ENCODE measurements at places on chromosomes 13 and 19.

DNA sequence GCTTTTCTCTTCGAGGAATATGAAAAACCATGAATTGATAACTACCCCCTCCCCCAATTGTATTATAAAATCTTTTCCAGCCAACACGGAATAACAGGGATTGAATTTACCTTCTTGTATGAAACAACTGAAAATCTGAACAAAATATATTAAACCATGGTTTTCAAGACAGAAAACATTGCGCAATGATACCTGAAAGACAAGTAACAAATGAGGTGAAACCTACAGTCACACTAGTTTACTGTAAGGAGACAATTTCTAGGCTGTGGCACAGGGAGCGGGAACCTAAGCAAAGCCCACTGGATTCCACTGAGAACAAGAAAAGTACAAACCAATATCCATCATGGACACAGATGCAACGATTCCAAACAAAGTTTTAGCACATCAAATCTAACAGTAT lies 53.4 kb downstream of the ZNF283 start:
- DNase-seq = no peak

DNA sequence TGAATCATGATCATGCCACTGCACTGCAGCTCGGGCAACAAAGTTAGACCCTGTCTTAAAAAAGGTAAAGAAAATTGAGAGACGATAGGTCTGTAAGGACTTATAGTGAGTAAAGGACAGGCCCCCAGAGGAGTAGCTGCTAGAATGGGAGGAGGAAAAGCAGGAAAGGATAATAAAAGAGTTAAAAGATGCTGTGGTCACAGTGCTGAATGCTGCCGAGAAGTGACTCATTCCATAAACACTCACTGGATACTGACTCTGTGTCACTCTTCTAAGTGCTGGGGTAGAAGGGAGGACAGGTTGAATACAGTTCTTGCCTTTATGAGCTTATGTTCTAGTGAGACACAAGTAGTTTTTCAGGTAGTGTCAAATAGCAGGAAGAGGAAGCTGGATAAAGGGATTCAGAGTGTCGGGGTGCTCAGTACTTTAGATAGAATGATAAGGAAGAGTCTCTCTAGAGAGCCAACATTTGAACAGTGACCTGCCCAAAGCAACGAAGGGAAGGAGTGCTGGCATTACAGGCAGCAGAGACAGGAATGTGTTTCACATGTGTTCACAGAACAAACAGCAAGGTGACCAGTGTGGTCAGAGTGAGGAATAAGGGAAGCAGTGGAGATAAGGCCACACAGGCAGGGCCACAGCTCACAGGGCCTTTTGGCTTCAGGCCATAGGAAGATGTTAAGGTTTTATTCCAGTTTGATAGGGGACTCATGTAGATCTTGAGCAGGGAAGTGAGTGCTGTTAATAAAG lies 1240.5 kb downstream of the UQCRFS1 start:
- no peak for DNase-seq

- no peak for DNase-seq
Observed at GRCh38 chr13:28425793-28426192, 69.1 kb downstream of the FLT1 start.

DNA sequence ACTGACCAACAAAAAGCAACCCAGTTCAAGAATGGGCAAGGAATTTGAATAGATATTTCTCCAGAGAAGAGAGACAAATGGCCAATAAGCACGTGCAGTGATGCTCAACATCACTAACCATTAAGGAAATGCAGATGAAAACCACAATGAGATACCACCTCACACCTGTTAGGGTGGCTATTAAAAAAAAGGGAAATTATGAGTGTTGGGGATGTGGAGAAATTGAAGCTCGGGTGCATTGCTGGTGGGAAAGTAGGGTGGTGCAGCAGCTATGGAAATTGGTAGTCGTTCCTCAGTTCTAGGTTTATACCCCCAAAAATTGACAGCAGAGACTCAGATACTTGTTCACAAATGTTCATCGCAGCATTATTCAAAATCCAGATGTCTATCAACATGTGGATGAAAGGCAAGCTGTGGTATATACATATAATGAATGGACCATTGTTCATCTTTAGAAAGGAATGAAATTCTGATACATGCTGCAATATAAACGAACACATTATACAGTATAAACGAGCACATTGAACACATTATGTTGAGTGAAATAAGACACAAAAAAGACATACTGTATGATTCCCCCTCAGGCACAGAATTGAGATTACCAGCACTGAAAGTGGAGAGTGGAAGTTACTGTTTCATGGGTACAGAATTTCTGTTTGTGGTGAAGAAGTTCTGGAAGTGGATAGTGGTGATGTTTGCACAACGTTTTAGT lies 927 bp downstream of the CHAMP1 start:
- DNase-seq = no peak

- peak; percentile 69 for DNase-seq
Observed at GRCh38 chr19:18915639-18916038, 3.5 kb downstream of the COPE start.

GRCh38 chr13:110683921-110684320 lies 22.0 kb downstream of the CARS2 start:
- DNase-seq = no peak

DNA sequence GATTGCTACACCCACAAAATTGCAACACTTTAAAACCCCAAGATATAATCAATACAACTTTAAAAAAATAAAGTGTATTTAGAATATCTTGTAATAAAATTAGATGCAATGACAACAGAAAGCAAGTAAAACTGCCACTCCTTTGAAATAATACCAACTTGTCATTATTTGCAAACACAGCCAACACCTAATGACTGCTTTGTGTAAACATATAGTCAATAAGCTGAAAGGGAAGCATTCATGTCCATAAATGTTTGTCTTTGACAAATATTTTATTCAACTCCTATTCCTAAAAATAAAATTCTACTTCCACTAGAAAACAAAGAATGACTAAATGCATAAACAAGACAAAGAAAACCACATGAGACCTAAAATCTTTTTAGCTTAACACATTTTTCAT lies 6.6 kb downstream of the SMAD9 start:
- no peak for DNase-seq

DNA sequence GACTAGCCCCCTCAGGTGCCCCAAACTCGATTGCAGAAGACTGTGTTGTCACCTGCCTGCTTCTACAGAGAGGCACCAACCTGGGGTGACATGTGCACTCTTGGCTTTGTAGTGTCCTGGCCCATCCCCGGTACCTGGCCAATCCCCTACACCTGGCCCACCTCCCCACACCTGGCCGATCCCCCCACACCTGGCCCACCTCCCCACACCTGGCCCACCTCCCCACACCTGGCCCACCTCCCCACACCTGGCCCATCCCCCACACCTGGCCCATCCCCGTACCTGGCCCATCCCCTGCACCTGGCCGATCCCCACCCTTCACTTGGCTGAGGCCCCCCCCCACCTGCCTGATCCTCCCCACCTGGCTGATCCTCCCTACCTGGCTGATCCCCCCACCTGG lies 25.4 kb downstream of the ATP11A start:
- DNase-seq = no peak

DNA sequence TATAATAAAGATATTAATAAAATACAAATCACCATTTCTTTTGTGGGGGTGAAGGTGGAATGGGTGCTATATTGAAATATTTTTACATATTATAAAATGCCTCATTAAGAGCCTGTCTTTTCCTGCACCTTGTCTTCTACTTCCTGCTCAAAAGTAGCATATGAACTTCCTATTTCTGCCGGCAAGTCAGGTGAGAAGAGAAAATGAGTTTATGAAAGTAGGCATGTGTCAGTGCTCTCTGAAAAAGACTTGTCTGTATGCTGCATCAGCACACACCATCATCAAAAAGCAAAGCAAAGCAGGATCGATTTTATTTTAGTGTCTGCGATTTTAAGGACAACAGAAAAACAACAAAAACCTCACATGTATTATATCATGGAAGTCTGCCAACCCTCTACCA lies 114.2 kb downstream of the RAP2A start:
- no peak for DNase-seq

- DNase-seq = no peak
Observed at GRCh38 chr13:94188201-94188854, 291.2 kb downstream of the DCT start.

- no peak for DNase-seq
Observed at GRCh38 chr19:16788479-16788878, 40.7 kb upstream of the SIN3B start.

DNA sequence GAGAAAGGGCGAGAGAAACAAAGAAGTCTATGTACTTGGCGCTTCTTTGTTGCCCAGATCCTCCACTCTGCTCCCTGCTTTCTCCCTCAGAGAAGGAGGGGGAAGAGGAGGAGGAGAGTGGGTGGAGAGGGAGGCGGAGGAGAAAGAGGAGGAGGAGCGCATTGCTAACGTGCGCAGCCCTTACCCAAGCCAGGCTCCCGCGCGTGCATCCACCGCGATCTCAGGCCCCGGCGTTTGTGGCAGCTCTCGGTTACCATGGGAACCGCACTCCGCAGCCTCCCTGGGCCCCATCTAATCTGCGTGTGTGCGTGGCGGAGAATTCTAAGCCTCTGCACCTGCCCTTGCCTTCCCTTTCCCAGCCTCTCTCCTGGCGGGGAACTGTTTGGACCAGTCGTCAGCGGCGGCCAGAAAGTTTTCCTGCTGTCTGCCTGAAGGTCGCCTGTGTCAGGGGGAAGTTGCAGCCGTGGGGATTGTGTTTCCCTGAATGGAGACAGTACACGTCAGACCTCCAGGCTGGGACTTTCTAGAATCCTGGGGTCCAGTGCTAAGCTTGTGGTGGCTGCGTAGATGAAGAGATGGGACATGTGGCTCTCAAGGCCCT lies at the start of gene ERICH6B:
ERICH6B (minus strand) TSS at position 239 of the 601 bp plus-strand sequence. CDS start 18,734 bp downstream, outside the sequence.
- peak; percentile 92 for DNase-seq

- DNase-seq = peak; percentile 45
Observed at GRCh38 chr19:44948763-44949374, 3.0 kb downstream of the APOC2 start.

DNA sequence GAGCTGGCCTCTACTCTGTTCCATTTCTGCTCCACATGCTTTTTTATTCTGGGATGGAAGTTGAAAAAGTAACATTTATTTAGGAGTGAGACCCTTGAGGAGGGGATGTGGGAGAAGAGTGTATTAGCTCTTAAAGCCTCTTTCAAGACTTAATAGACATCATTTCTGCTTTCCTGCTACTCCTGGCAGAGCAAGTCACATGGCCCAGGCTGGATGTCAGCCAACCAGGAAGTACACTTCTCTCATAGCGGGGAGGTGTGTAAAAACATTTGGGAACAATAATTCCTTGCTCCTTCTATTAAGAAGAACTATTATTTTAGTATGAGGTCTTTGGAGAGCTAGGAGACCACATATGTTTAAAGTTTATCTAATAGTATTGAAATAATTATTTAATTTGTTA lies 40.6 kb upstream of the FAM216B start:
- peak; percentile 17 for DNase-seq

- no peak for DNase-seq
Observed at GRCh38 chr19:3098141-3098514, 4.0 kb downstream of the GNA11 start.
